ENCODE measurements at places on chromosomes 2 and 18.

- no peak for DNase-seq
Observed at GRCh38 chr2:239945751-239946561, 79.2 kb downstream of the NDUFA10 start.

GRCh38 chr2:47354013-47354847 lies 48.7 kb upstream of the MSH2 start:
- DNase-seq, result no peak

- DNase-seq, result no peak
Observed at GRCh38 chr2:199019898-199020507, 437.7 kb downstream of the SATB2 start.

DNA sequence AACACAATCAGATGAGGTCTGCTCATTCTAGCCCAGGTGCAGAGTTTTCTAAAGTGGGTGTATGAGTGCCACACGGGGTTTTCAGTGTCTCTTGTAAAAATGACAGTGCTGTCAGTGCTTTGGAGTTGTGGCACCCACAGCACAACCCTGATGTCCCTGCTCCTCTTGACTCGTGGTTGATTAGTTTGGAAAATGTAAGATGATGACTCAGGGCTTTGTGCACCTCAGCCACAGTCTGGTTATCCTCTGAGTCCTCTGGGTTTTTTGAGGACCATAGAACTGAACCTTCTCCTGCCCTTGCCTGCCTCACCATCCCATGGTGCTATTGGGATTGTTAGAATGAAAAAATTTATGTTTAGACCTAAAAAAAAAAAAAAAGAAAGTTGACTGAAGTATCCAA lies 105.6 kb downstream of the MYO1B start:
- DNase-seq, result no peak

DNA sequence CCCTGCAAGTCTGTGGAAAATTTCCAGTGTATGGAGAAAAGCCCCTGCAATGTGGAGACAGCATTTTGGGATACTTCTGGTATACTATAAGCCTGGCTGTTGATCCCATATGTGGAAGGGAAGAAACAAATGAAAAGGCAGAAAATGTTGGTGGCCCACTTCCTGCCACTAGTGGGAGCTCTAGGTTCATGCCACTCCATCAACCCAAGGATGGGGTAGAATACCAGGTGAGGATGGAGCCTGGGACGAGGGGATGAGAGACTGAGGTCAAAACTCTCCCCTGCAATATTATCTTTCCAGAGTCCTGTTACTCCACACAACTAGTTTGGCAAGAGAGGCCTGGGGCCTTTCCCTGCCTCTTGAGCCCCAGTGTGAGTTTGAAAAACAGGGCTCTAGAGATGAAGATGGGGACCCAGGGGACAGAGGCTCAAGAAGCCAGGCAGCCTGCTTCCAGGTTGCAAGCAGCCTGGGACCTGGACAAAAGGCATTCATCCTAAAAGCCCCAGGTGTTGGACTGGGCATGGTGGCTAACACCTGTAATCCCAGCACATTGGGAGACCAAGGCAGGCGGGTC lies 31.9 kb downstream of the BMP10 start:
- no peak for DNase-seq

DNA sequence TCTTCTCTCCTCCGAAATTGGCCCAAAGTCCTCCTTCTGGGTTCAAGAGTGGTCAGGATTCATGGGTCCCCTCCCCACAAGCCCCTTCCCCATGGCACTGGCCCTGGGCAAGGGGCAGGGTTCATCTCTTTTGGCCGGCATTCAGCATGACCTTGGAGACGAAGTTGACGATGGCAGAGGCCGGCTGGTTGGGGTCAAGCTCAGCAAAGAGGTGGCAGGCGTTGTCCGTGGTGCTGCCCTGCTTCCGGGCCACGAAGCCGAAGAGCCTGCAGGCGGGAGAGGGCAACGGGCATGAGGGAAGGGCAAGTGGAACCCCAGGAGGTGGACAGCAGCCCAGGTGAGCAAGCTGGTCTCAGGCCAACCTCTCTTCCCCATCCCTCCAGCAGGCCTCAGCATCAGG lies 198.5 kb downstream of the TNS1 start:
- no peak for DNase-seq

GRCh38 chr18:9537677-9538076 lies 62.4 kb downstream of the RALBP1 start:
- no peak for DNase-seq

- DNase-seq, result no peak
Observed at GRCh38 chr2:73022024-73022568, 49.4 kb downstream of the SFXN5 start.

DNA sequence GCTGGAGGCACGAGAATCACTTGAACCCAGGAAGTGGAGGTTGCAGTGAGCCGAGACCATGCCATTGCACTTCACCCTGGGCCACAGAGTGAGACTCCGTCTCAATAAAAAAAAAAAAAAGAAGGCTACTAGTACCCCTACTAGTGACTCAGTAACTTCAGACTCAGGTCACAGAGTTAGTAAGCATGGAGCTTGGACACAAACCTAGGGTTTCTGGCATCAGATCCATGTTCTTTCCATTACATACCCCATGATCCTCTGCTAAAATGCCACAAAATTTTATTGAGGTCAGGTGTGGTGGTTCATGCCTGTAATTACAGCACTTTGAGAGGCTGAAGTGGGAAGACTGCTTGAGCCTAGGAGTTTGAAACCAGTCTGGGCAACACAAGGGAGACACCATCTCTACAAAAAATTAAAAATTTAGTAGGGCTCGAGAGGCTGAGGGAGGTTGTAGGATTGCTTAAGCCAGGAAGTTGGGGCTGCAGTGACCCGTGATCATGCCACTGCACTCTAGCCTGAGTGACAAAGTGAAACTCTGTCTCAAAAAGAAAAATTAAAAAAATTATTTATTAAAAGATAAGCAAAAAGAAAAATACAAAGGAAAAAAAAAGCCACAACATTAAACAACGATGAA lies 45.1 kb downstream of the DHX57 start:
- no peak for DNase-seq
